HS-5 (cell line): ENCODE measurements at places on chromosomes 12 and 14.

GRCh38 chr12:109764776-109765445, 51.3 kb downstream of the FAM222A start:
- DNase-seq, result no peak

GRCh38 chr12:108430245-108430644, 84.8 kb upstream of the FICD start:
- DNase-seq, result no peak

- DNase-seq, result no peak
Measured at GRCh38 chr14:90815822-90816662, at the start of gene TTC7B. TTC7B (minus strand) TSS chr14:90816430; CDS start chr14:90816295, 135 bp downstream.

DNA sequence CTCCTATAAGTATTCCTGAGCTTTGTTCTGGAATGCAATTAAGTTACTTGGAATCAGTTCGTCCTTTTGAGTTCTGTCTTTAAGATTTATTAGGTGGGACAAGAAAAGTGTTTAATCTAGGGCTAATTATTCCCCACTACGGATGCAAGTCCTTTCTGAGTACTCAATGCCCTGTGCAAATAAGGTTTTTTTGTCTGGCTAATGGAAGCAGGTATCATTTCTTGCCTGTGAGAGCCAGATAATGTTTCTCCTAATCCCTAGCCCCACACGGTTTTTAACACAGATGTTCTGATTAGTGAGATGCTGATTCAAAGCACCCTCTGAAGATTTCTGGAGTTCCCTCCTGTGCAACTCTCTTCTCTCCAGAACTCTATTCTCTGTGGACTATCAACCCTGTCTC, 296.6 kb upstream of the PRICKLE1 start:
- DNase-seq, result no peak

- DNase-seq, result no peak
Measured at GRCh38 chr12:2414810-2415567, 362.2 kb downstream of the CACNA1C start.

GRCh38 chr14:35929186-35929585, 103.0 kb downstream of the BRMS1L start:
- no peak for DNase-seq

DNA sequence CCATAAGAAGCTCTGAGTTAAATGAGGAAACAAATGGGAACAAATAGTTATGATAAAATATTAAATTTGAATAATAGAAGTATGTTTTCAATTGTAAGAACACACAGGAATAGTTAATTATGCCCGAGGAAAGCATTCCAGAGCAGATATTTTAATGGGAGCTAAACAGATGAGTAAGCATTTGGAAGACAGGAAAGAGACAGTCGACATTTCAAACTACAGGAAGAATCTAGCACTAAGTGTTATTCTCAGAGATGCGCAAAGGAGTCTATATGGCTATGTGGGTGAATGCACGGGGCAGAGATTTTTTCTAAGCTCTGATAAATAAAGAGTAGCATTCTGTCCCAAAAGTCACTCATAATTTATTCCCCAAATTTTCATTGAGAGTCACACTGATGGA, 64.5 kb upstream of the SSTR1 start:
- DNase-seq, result no peak

DNA sequence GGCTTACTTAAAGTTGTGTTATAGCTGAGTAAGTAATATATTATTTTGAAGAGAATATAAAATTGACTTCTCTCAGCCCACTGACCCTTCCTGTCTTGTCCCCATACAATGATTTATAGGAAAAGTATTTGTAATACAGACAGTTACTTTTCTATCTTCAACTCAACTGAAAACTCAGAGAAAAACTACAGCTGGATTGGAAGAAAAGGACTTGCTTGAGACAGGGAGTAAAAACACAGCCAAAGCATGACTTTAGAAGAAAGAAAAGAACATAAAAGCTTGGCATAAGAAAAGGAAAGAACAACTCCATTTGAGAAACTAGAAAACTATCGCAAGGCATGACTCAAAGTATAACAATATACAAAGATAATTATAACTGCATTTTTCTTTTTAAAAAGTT, 57.5 kb downstream of the MSRB3 start:
- DNase-seq, result no peak

GRCh38 chr12:121400332-121401139, 618 bp downstream of the RNF34 start:
- no peak for DNase-seq

DNA sequence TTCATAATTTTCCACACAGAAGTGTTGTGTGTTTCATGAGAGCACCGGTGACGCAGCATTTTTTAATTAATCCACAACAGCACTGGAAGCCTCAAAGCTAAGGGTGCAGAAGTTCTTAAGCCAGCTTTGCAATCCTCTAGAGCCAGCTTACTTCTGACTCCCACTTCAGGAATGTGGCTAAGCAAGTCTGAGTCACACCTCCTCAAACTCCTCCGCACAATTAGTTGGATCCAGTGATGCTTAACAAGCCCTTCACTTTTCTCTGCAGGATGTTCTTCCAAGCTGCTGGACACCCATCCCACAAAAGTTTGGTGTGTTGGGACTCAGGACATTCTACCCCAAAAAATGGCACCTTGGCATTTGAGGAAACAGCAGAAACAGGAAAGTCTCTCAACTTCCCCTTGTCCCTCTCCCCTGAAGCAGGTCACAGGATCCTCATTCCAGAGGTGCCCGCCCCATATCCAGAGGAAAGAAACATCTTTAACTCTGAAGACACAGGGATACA, 210.0 kb downstream of the PPM1H start:
- peak; percentile 98 for DNase-seq

GRCh38 chr12:45730348-45731189, 1.1 kb downstream of the ARID2 start:
- DNase-seq, result peak; percentile 33

DNA sequence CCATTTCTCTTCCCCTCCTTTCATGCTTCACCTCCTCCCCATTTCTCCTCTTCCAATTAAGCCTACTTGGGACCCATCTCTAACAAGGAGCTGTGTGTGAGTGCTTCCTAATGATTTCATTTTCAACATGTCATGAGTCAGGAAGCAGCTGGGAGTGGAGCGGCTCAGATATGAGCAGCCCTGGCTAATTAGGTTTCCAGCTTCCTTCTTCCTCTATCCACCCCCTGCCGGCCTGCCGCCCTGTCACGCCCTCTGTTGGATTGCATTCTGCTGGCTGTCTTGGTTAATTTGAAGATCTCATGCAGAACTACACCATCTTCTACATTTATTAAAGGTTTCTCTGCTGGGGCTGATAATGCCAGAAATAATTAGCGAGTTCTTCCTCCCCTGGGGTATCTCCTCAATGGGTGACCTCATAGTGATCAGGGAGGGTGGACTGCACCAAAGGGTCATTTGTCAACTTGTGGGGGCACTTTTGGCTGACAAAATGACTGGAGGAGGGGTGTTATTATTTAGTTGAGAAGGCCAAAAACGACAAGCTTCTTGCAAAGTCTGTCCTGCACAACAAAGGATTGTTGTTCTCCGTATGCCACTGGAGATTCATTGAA, 300.9 kb upstream of the SRRM4 start:
- DNase-seq, result no peak

DNA sequence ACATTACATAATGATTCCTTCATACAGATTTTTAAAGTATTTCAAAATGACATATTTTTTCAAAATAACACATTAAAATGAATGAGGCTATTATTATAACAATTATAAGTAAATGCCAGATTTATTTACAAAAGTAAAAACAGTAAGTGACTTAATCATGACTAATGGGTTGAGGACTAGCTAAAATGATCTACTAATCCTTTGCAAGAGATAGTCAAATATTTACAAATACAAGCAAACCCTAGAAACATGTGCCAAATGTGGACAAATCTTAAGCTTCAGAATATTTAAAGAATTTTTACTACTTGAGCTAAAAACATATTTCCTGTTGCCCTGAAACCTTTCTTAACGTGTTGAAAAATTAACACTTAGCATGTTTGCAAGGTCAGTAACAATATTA, 74.8 kb downstream of the KIF21A start:
- DNase-seq, result no peak

DNA sequence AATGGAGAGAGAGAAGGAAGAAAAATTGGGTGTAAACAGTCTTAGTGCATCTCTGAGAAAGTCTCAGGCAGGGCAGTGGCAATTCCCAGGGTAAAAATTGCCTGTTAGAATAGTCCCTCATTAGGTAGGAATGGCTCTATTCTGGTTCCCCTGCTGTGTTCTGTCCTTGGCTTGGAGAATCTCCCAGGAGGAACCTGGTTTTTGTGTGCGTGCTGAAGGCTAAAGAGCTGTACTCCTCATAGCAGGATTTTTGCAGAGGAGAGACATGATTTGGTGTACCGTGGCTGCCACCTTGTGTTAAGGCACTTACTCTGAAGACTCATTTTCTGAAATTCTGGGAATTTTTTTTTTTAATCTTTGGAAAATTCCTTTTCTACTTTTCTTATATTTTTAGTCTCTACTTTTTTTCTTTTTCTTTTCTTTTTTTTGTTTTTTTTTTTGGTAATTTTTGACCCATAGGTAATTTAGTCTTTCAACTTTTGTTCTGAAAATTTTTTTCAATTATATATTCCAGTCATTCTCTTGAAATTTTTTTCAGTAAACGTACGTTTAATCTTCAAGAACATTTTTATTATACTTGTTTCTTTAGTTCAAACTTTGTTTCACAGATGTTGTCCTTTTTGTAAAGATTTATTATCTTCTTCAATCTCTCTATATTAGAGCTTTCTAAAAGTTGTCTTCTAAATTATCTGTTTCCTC, 63.8 kb downstream of the FBXO33 start:
- peak; percentile 16 for DNase-seq

DNA sequence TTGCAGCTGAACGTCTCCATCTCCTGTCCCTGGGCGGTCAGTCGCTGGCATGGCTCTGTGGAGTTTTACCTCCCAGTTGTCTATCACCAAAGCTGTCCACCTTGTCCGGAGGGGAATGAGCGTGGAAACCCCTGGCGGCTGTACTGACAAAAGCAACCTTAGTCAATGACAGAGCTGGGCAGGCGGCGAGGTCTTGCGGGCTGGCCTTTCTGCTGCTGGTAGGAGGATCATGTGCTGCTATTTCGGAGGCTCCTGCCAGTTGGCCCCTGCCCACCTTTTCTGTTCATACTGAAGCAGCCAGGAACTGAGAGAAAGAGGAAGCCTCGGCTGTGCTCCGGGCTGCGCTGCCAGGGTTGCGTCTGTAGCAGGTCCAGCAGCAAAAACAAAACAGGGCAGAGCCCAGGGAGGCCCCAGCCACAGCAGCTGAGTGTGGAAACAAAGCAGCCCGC, 57.7 kb downstream of the HMGA2 start:
- DNase-seq, result no peak

DNA sequence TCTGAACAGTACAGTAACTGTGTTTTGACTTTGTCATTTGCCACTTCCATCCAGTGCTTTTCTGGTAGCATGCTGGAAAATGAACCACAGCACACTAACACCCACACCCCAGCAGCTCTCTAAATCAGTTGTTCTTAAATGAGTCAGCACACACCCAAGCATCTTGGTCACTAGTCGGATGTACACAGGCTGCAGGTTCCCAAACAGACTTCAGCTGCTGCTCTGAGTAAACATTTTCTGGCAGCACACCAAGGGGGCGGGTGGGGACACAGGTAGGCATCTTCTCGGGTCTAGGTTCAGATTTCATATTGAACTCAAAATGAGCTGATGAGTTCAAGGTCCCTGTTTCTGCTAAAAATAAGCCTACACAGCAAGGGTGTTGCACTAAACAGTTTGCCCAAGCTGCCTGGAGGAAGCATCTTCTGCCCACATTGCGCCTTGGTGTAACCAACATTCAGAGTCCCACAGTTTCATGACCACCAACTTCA, 39.8 kb downstream of the IFNG start:
- DNase-seq, result no peak

DNA sequence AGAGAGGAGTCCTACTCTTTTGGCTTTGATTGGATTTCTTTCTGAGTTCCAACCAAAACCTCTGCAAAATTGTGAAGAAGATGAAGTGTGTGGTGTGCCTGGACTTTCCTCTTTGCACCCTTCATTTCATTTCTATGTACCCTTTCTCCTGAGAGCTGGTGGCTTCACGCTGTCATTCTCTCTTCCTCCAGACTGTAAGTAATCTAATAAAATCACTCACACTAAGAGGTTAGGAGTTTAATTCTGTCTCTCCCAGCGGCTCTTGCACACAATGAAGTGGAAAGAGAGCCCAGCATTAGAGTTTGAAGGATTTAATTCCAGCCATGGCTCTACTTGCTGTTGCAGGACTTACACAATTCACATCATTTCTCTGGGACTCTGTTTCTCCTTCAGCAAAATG, 37.8 kb upstream of the CRADD start:
- no peak for DNase-seq

- no peak for DNase-seq
Measured at GRCh38 chr14:93970585-93970964, 5.8 kb downstream of the ASB2 start.

GRCh38 chr12:130375296-130376287, 37.9 kb downstream of the PIWIL1 start:
- DNase-seq, result no peak

DNA sequence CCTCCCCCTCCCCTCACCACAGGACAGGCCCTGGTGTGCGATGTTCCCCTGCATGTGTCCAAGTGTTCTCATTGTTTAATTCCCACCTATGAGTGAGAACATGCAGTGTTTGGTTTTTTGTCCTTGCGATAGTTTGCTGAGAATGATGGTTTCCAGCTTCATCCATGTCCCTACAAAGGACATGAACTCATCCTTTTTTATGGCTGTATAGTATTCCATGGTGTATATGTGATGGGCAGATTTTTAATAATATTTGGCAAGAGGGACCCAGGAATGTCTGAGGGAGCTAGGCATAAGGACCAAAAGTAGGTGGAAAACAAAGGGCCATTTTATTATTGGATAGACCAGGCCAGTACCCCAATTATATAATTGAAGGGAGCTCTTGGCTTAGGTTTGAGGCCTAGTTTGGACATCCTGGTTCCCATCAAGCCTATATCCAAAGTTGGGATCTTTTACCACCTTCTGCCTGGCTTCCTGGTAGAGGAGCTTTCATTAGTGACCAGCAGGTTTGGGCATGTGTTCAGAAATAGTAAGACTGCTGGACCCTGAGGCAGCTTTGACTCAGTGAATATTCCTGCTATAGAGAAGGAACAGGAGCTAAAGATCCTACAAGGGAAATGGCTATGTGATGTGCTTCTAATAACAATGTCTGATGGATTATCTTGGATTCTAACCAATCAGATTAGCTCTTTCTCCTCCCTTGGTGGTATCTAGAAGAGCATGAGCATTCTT, 76.0 kb downstream of the CAND1 start:
- no peak for DNase-seq

GRCh38 chr14:23605931-23606585, 27.5 kb upstream of the JPH4 start:
- DNase-seq, result no peak

- DNase-seq, result no peak
Measured at GRCh38 chr14:43116341-43116740, 1390.7 kb downstream of the FSCB start.

- no peak for DNase-seq
Measured at GRCh38 chr14:96403409-96403808, 11.5 kb downstream of the AK7 start.

GRCh38 chr12:109989380-109989779, 6.8 kb downstream of the GIT2 start:
- DNase-seq, result no peak
